ENCODE measurements at places on chromosomes 7 and 10.

GRCh38 chr10:5774987-5775620 is 38.1 kb downstream of the GDI2 start:
- no peak for DNase-seq

DNA sequence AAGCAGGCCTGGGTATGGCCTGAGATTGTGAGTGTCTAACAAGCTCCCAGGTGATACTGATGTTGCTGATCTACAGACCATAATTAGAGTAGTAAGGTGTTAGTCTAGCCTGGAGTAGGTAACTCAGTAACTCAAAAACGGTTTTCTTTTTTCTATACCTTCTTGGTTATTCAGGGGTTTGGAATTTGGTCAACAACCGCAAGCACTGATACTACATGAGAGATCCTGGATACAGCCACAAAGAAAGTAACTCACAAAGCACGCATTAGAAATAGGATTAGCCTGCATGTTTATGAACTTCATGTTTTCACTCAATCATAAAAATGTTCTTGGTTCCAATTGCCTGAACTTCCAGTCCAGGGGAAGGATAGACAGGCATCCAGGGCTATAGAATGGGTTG is 803.5 kb downstream of the MAGI2 start:
- no peak for DNase-seq

DNA sequence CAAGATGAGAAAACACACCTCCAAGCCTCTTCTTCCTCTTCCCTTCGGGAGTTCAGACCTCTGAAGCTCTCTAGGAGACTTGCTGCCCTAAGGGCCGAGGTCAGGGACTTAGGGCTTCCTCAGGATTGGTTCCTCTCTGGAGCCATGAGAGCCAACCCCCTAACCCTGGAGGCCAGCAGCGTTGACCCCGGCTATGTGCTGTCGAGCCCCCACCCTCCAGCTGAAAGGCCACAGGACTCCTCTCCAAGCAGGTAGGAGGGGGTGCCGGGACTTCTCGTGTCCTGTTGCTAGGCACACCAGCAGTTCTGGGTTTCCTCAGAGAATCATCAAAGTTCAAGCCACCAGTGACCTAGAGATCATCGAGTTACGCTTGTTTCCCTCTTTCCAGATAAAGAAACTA is 87.4 kb downstream of the ARHGAP22 start:
- DNase-seq, result no peak

DNA sequence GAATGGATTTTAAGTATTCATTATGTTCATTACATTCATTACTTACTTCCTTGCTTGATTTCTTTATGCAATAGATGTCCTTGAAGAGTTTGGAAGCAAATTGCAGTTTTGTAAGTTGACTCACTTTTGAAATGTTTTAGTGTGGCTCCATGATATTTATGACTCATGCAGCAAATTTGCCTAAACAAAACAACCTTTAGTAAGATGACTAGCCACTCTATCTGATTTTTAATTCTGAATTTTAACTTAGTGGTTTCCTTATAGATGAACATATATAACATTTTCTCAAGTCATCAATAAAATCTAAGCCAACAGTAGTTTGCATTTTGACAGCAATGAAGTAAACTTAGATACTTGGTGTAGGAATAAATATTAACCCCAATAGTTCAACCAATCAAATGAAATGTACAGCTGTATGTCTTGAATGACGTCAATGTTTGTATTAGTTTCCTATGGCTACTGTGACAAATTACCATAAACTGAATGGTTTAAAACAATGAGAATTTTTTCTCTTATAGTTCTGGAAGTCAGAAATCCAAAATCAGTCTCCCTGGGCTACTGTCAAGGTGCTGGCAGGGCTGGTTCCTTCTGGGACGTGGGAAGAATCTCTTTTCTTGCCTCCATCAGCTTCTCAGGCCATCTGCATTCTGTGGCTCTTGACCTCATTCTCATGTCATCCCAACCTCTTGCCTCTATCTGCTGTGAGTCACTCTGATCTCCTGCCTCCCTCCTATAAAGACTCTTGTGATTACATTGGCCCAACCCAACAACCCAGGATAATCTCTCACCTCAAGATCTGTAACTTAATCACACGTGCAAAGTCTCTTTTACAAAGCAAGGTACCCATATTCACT is 73.4 kb downstream of the AHR start:
- no peak for DNase-seq

All from pons (tissue), 1 donor.